ENCODE measurements at places on chromosomes 7 and 10.

DNA sequence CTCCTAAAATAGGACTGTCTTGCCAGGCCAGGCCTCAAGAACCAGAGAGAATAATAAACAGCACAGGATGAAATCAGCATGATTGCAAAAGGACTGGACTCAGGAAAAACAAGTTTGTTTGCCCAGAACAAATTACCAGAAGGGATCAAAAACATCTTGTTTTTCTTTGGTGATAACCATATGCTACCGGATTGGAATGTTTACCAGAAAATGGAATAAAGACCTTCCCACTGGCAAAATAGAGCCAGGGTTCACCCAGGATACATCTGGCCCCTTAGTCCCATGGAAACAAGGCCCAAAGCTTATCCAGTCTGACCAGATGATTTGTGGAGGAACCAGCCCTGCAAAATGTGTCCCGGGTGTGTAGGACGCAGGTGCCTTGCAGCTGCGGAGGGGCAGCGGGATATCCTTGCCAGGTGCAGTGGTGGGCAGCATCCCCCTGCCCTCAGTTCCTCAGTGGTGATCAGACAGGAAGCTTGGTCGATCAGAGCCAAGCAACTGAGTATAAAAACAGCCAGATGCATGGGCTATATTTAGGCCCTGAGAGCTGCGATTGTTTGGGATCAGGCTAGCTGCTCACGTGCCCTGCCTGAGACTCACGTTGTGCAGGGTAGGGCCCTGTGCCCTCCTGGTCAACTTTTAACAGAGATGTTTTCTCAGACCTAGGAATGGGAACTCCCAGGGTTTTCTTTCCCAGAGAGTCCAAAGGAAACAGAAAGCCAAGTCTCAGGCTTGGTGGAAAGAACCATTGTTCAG lies 4.6 kb upstream of the ZNF22 start:
- no peak for DNase-seq

GRCh38 chr7:129417073-129417472 lies 17.2 kb upstream of the STRIP2 start:
- DNase-seq: no peak

- DNase-seq: no peak
Measured at GRCh38 chr7:66304536-66304935, 99.4 kb downstream of the TPST1 start.

GRCh38 chr10:35594115-35595079 lies 10.7 kb upstream of the GJD4 start:
- no peak for DNase-seq

DNA sequence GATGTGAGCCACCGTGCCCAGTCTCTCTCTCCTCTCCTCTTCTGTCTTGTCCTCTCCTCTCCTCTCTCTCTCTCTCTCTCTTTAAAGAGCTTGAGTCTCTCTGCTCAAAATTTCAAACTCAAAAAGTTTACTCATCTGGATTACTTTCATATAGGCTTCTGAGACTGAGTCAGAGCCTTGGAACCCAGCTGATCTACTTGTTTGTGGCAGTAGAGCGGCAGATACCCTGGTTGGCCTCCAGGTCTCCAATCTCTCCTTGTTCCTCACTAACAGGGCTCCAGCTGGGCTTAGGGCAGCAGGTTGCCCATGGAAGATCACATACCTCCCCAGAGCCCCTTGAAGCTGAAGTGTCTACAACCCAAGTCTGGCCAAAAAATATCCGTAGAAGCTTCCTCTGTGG lies 51.0 kb downstream of the HHEX start:
- no peak for DNase-seq

DNA sequence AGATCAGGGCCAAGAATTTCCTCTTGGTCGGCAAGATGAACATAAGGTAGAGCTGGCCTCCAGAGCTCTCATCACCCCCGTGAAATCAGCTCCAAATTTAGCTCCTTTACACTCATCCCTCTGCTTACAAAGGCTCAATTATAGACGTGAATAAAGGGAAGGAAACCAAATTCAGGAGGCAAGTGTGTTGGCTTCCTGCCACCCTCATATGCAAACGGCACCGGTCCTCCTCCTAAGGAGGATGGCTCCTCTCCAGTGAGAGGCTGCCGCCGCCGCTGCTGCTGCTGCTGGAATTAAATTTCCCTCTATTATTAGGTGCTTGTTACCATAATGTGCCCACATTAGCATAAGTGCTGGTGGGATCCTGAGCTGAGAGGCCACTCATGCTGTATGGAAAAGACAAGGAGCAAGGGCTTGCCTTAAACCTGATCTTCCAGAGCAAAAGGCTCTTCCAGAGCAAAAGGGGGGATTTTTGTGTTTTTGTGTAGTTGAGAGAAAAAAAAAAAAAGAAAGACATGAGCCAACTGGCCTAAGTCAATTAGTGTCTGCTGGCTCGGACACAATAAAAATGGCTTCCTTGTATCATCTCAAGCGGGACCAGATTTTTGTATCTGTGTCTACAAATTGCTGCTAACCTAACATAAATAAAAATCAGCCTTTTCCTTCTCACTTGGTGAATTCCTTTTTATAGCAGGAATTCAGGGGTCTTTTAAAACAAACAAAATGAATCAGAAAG lies 68.4 kb downstream of the CDHR3 start:
- DNase-seq: no peak

GRCh38 chr10:101886521-101887312 lies 43.1 kb upstream of the KCNIP2 start:
- DNase-seq: no peak

DNA sequence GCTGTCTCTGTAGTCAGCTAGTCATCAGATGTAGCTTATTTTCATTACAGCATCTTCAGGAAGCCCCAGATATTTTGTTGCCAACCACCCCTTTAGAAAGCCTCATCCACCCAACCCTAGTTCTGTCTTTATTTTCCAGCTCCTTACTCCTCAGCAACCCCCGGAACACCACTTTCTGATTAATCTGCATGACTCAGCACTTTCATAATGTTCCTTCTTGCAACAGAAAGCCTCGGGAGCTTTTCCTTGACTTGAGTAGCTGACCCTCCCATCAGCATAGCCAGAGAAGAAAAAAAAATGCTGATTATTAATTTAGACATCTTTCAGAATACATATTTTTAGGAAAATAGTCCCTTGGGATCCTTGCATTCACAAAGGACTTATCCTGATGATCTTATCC lies 244.0 kb upstream of the CXCL12 start:
- no peak for DNase-seq

- no peak for DNase-seq
Measured at GRCh38 chr7:42285383-42285824, 48.4 kb upstream of the GLI3 start.

- no peak for DNase-seq
Measured at GRCh38 chr7:73565675-73566340, 8.3 kb upstream of the BCL7B start.

DNA sequence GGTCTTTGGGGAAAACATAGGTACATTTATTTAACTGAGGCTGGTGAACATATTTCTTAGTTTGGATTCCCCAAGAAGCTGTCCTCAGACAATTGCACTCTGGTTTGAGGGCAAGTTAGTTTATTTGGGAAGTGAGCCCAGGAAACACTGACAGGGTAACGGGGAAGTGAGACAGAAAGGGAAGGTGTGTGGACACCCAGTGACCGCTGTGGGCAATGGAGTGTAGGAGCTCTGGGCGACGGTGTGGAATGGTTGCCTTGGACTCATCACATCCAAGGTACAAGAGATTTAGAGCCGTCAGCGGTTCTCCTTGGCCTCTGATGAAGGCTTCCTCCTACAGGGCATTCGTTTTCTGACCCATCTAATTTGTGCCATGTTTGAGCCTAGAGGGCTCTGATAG lies 7.1 kb downstream of the MRC1 start:
- no peak for DNase-seq

DNA sequence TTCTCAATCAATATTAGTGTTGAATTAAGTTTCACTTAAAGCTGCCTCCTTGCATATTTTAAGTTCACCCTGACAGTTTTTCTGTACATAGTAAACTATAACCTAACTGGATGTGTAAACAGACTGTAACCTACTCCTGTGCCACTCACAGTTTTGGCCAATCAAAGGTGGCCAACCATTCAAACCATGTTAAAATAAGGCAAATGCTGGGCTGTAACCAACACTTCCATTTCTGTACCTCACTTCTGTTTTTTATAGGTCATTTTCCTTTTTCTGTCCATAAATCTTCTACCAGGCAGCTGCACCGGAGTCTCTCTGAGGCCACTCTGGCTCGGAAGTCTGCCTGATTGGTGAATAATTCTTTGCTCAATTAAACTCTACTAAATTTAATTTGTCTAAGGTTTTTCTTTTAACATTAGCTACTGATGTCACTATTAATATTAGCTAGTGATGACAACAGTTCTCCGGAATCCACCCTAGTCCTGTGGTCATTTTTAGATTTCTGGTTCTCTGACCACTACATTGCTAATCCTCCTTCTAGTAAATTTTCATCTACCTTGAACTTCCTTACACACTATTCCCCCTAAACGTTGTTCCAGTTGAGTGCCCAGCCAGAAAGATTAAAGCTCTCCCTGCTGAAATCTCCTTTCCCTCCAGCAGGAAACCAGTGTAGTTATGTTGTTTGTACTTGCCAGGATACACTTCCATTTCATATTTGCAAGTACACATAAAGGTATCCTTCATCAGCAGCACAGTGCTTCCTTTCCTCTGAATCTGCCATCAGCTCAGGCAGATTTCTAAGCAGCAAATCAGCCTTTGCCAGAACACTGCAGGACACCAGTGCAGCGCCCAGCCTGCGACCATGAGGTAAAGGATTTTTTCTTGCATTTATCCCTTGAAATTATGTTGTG lies 18.6 kb upstream of the IFIT2 start:
- no peak for DNase-seq

GRCh38 chr7:143205560-143206293 lies 16.1 kb upstream of the TAS2R40 start:
- DNase-seq: no peak

- DNase-seq: no peak
Measured at GRCh38 chr7:103577059-103577458, 131.1 kb upstream of the SLC26A5 start.

DNA sequence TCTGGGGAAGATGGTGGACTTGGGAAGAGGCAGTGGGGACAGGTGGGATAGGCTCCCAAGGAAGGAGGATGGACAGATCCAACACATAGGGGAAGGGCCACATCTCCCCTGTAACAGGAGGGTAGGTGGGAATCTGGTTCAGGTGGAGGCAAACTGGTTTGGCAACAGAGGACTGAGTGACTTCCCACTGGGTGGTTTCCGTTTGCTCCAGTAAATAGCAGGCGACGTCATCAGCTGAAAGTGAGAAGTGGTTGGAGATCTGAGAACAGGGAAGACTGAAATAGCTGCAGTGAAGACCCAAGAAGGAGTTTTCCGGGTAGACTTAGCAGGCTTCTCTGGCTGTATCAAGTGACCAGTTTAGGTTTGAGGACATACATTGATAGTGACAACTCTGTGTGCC lies 504.4 kb downstream of the GALNT17 start:
- no peak for DNase-seq

- no peak for DNase-seq
Measured at GRCh38 chr7:131021460-131021859, 287.5 kb upstream of the KLF14 start.

- no peak for DNase-seq
Measured at GRCh38 chr10:119162452-119163092, 2.9 kb downstream of the SFXN4 start.

GRCh38 chr7:97503367-97504094 lies 228.4 kb upstream of the TAC1 start:
- no peak for DNase-seq

GRCh38 chr10:1063232-1063865 lies 7.2 kb downstream of the WDR37 start:
- peak; percentile 24 for DNase-seq

GRCh38 chr10:6999232-6999925 lies 411.5 kb downstream of the SFMBT2 start:
- DNase-seq: no peak

DNA sequence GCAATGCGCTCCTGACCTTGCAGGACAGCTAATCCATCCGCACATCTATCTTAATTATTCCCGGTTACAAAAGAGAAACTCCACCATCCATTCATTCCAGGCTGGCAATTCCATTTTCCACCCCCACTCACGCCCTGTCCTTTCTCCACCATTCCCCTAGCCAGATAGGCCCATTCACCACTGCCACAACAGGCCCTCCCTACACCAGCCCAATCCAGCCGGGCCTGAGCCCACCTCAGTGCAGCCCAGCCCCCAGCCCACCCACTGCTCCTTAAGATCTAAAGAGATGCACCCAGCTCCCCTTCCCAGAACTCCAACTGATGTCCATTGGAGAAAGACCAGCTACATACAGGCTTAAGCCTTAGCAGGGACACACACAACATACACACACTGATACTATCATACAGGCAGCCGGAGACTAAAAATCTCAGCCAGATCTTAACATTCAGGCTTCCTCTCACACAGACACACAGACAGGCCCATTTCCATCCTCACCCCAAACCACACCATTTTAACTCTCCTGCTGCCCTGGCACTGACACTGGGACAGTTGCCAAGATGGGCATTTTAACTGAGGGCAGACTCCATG lies 38.0 kb upstream of the PAX2 start:
- DNase-seq: no peak

DNA sequence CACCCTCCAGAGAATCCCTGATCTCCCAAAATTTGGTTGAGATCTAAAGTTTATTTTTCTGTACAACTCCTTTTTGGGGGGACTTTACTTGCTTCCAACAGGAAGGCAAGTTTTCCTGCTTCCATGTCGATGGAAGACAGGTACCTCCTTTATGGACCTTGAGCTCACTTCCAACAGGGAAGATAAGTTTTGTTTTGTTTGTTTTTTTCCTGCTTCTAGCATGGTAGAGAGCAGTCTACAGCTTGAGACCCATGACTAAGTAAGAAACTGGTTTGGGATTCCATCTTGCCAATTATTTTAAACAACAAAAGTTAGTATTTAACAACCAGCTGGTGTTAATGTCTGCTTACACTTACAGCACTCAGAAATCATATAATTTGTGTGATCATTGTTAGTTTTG lies 74.4 kb downstream of the ST8SIA6 start:
- DNase-seq: no peak

DNA sequence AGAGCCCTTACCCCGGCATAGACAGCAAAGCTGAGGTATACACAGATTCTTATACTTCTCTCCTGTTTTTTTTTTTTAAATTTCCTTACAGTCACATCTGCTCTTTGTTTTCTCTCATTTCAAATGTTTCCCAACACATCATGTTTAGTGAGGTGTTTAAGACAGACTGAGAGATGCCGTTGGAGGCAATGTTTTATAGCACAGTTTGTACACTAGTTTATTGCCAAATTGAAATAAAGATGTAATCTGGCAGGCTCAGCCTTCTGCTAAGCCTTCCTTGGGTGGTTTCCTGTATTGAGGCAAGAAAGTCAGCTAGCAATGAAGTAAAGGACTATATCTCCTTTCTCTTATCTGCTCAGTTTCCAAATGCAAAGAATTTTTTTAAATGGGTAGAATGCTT lies 393.4 kb downstream of the SORCS1 start:
- DNase-seq: no peak

DNA sequence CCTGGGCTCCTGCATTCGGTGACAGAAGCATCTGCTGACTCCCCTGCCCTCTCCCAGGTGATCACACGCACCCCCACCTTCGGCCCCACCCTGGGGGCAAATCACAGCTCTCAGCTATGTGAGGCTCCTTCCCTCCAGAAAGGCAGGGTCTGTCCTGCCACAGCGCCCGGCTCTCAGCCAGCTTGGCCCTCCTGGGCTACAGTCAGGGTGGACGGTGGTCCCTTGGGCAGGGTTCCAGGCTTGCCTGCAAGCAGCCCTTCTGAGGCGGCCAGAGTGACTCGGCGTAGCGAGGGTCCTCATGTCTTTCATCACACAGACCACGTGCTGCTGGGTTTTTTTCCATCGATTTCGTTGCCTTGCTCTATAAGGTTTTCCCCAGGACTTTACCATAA lies 53.6 kb upstream of the EBF3 start:
- DNase-seq: no peak
